ENCODE measurements at places on chromosomes 1 and 21.

DNA sequence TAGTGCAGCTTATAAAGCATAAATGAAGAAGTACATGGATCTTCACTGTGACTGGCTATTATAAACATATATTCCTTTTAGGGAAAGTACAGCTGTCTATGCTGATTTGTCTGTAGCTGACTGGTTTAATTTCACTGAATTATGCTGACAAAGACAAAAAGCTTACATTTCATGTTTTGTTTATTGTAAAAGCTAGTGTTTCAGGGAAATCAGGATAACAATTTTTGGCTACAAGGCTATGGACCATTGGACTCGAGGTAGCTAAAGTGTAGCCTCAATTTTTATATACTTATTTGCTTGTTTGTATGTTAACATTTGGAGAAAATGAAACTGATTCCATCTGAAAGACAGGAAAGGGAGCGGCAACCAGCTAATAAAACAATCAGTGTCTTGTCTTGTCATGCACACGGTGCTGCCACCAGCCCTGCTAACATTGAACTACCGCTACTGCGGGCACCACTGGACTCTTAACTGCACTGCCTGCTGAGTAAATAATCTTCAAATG is 480.2 kb downstream of the COL11A1 start:
- DNase-seq = no peak

- DNase-seq = no peak
Observed at GRCh38 chr1:33286451-33287185, 30.3 kb downstream of the ZNF362 start.

DNA sequence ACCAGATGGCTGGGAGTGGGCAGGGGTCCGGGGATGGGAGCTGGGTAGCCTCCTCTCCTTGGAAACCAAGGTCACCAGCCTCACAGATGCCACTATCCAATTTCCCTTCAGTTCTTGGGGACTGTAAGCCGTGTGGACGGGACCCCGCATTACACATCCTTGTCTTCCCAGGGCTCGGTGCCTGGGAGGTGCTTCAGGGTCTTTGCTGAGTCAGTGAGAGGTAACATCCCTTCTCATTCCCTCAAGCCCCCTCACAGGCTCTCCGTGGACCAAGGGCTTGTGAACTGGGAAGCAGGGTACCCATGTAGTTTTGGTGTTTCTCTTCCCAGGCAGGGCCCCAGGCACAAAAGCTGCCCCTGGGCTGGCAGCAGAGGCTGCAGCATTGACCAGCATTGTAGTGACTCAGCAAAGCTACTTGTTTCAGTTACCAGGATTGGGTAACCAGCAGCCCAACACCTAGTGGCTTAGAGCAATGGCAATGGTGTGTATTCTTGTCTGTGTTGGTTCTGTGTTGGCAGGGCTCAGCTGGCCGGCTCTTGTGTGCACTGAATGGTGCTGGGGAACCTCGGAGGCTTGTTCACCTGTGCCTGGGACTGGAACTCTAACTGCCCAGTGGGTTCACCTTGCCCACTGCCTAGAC is 24.6 kb upstream of the PCBP3 start:
- no peak for DNase-seq

DNA sequence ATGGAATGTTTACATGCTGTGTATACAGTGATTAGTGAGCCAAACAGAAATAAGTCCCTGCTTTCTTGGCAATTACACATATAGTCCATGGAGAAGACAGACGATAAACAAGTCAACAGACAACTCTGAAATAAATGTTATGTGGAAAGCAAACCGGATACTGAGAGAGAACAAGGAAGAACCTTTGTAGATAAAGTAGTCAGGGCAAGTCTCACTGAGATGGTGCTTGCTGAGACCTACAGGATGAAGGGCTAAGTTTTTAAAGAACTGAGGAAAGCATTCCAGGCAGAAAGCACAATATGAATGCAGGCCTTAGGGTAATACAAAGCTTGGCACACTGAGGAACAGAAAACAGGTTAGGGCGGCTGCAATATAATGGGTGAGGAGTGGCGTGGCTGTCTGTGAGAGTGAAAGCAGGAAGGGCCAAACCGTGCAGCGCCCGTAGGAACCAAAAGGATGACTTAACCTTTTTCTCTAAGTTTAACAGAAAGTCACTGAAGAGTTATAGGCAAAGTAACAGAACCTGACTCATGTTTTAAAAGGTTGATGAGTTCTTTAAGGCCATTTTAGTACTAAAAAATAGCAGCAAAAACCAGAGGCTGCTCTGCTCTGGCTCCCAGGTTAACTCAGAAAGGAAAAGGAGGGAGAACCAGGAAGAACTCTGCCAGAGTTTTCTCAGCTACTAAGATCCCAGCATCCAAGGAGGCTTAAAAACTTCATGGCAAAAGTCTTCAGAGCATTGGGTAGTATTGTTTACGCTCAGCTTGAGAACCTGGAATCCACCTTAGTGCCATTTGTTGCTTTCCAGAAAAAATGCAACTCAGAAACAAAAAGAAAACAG is 8.7 kb upstream of the TTF2 start:
- DNase-seq = no peak

DNA sequence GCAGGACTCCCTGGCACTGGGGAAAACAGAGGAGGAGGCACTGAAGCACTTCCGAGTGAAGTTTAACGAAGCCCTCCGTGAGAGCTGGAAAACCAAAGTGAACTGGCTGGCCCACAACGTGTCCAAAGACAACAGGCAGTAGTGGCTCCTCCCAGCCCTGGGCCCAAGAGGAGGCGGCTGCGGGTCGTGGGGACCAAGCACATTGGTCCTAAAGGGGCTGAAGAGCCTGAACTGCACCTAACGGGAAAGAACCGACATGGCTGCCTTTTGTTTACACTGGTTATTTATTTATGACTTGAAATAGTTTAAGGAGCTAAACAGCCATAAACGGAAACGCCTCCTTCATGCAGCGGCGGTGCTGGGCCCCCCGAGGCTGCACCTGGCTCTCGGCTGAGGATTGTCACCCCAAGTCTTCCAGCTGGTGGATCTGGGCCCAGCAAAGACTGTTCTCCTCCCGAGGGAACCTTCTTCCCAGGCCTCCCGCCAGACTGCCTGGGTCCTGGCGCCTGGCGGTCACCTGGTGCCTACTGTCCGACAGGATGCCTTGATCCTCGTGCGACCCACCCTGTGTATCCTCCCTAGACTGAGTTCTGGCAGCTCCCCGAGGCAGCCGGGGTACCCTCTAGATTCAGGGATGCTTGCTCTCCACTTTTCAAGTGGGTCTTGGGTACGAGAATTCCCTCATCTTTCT is 75.5 kb downstream of the PIK3CD start:
- no peak for DNase-seq

DNA sequence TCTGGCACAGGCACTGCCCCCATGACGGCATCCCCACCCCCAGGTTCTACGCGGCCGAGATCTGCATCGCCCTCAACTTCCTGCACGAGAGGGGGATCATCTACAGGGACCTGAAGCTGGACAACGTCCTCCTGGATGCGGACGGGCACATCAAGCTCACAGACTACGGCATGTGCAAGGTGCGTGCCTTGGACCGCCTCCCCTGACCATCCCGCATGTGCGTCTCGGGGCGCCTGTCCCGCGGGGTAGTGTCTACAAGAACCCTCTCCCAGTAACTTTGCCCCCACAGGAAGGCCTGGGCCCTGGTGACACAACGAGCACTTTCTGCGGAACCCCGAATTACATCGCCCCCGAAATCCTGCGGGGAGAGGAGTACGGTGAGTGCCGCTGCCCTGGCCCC is 22.6 kb downstream of the FAAP20 start:
- no peak for DNase-seq

GRCh38 chr1:194014014-194014413 is 827.6 kb upstream of the B3GALT2 start:
- DNase-seq = no peak

GRCh38 chr1:12464045-12464461 is 154.0 kb downstream of the DHRS3 start:
- DNase-seq = no peak

DNA sequence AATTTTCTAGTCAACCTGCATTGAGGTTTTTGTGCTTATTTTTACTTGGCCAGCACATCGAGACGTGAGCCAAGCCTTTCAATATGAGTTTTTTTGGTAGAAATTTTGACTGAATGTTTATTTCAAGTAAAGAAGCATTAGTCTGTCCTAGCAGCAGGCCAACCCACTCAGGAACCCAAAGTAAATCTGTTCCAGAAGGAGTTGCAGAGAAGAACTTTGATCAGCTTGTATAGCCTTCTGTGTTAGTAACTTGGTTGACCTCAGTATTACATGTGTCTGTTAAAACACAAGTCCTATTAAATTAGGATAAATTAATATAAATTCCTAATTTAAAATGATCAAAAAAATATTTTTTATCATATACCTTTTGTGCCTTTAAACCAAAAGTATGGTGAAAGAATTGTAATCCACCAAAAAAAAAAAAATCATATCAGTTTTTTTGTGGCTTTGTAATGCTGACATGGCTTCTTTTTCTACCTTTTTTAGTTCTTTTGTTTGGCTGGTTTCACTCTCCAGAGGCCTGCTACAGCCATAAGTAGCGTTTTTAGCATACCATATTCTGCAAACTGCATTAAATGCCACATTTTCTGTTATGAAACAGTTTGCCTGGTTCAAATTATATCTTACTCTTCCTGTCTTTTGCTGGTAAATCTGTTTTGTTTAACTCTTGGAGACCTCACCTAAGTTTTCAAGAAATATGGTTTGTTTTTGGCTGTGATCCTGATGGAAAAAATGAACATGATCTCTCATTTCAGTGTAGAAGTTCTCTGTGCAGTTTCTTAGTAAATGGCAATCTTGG is 39.5 kb downstream of the ATF6 start:
- DNase-seq = no peak

DNA sequence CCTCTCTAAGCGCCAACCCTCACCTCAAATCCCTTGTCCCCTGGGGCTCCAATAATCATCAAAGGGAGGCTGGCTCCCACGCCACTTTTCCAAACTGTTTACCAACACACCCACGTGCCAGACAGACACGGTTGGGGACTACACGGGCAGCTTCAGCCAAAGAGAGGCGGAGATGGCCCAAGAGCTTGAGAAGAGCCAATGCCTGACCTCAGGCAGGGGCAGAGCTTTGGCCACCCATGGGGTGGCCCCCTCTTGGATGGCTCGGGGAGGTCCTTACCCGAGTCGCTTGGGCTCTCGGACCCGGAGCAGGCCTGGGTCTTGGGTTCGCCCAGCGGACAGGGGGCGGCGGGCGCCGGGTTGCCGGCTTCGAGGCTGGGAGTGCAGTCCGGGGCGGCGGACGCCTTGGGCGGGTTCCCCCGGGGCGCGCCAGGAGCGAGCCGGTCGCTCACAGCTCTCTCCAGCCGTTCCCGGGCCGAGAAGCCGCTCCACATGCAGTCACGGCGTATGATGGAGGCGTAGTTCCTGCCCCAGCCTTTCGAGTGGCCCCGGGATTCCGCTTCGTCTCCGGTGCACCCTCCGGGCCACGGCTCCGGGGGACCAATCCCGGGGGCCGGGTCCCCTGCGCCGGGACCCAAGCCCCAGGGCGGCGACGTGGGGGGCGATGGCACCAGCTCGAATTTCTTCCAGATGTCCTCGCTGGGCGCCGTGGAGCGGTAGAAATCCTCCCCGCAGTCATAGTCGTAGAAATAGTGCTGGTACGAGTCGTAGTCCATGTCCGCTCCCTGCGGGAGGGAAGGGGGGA is 854 bp downstream of the MYCL start:
- no peak for DNase-seq

DNA sequence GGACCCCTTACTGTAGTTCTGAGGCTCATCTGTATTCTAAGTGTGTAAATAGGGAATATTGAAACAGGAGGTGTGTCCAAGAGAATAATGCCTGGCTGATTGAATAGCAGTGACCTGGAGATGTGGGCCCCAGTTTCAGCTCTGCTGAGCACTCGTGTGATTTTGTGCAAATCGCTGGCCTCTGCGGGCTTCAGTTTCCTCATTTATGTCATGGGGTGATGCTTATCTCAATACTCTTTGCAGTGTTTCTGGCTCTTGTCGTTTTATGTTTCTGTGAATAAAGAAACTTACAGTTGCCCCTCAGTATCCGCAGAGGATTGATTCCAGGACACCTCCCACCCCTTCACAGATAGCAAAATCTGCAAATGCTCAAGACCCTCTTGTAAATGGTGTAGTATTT is 5.0 kb downstream of the COG2 start:
- no peak for DNase-seq

GRCh38 chr1:114062477-114063099 is 83.3 kb downstream of the OLFML3 start:
- DNase-seq = no peak
